ENCODE measurements at places on chromosomes 11 and 22.

GRCh38 chr11:86197448-86197847 is 47.1 kb upstream of the EED start:
- H3K4me3 ChIP-seq, result no peak overlapping the region
- peaks cover 32% of the 10 kb centered on the region for H3K4me1 ChIP-seq
- no peaks in the 10 kb centered on the region for H3K36me3 ChIP-seq
- DNase-seq, result no peak
- no peak overlapping the region for H3K27ac ChIP-seq

GRCh38 chr11:26030399-26030798 is 301.5 kb upstream of the ANO3 start:
- H3K36me3 ChIP-seq, result no peaks in the 10 kb centered on the region
- no peaks in the 10 kb centered on the region for H3K27me3 ChIP-seq
- H3K4me1 ChIP-seq, result no peaks in the 10 kb centered on the region
- DNase-seq, result no peak
- H3K4me3 ChIP-seq, result no peak overlapping the region

GRCh38 chr22:37618072-37618656 is 9.5 kb downstream of the GGA1 start:
- no peak for DNase-seq
- H3K4me1 ChIP-seq, result peaks cover 8% of the 10 kb centered on the region
- no peaks in the 10 kb centered on the region for H3K27me3 ChIP-seq
- peaks cover 12% of the 10 kb centered on the region for H3K36me3 ChIP-seq
- no peak overlapping the region for H3K4me3 ChIP-seq

GRCh38 chr11:38538866-38539680 is 1941.0 kb upstream of the RAG2 start:
- H3K27ac ChIP-seq, result no peak overlapping the region
- H3K4me3 ChIP-seq, result no peak overlapping the region
- no peak for DNase-seq
- H3K36me3 ChIP-seq, result no peaks in the 10 kb centered on the region
- H3K27me3 ChIP-seq, result no peaks in the 10 kb centered on the region

All from esophagus squamous epithelium (tissue), 5 donors.